ENCODE measurements at places on chromosomes 12 and 14.
A peak's percentile ranks its signal among the peaks of the same experiment; 100 is the strongest.

DNA sequence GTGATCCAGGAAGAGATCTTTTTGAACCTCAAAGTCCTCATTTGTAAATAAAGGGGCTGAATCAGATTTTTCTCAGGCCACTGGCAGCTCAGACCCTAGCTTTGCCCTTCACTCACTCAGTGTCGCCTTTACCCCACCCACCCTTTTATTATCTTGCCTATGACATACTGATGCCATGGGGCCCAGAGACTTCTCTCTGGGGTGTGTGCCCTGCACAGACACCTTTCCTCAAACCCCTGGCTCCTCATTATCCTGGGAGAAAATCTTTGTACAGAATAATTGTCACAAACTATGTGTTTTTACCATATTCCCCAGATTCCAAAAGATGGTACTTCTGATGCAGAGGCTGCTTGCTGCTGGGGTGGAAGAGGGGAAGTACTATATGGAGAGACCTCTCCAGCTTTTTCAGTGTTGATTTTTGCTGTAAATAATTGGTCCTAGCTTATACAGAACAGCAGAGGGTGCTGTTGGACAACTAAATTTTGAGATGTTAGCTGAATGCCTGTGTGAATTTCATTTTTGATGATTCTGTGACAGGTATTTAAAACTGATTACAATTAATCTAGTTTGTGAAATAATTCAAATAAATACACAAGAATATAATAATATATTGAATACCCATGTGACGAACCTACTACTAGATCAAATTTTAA lies 53.9 kb upstream of the DCD start:
- no peak for DNase-seq

DNA sequence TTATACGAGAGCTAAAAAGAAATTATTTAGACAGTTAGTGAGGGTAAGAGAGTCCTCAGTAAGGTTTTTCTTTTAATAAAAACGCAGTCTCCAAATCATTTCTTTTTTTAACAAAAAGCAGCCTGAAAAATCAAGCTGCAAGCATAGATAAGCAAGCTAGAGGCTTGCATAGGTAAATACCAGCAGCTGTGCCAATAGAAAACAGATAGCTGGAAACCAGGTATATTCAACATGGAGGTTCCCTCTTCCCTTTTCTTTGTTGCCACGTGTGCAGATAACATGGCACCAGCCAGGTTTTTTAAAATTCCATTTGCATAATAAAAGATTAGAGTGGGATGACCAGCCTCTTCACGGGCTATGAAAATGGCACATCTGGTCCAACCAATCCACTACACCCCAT lies 6.1 kb upstream of the PRKAB1 start:
- DNase-seq, result no peak

- DNase-seq, result no peak
Measured at GRCh38 chr12:115437061-115437567, 753.1 kb upstream of the TBX3 start.

DNA sequence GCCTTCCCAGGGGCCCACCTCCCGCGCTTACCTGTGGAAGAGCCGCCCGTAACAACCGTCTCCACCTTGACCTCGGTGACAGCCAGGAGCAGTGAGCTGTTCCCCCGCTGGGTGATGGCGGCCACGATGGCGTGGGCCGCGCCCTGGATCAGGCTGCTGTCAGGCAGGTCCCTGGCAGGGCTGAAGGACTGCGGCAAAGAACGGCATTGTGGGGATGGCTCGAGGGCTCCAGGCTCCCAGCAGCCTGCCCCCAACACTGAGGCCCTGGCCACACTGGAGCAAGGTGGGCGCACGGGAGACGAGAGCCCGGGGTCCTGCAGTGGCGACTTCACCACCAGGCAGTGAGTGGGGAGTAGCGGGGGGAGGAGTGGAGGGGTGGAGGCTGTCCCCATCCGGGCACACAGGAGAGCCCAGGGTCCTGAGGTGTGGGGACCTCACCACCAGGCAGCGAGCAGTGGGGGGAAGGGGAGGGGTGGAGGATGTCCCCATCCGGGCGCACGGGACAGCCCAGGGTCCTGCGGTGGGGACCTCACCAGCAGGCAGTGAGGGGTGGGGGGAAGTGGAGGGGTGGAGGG lies 25.0 kb downstream of the JAG2 start:
- DNase-seq, result no peak

- DNase-seq, result no peak
Measured at GRCh38 chr14:92770484-92770883, 22.1 kb upstream of the LGMN start.

- DNase-seq, result no peak
Measured at GRCh38 chr14:105367116-105368031, 31.0 kb upstream of the TEX22 start.

DNA sequence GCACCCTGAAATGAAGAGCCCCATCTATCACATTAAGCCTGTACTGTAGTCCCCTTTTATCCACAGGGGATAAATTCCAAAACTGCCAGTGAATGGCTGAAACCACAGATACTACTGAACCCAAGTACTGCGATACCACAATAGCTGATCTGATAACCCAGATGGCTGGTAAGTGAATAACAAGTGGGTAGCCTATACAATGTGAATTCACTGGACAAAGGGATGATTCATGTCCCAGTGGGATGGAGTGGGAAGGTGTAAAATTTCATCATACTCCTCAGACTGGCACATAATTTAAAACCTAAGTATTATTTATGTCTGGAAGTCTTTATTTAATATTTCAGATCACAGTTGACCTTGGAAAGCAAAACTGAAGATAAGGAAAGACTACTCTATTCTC lies 201.3 kb downstream of the GPHN start:
- DNase-seq, result no peak

GRCh38 chr14:82798276-82798675 lies 1264.6 kb upstream of the SEL1L start:
- no peak for DNase-seq

DNA sequence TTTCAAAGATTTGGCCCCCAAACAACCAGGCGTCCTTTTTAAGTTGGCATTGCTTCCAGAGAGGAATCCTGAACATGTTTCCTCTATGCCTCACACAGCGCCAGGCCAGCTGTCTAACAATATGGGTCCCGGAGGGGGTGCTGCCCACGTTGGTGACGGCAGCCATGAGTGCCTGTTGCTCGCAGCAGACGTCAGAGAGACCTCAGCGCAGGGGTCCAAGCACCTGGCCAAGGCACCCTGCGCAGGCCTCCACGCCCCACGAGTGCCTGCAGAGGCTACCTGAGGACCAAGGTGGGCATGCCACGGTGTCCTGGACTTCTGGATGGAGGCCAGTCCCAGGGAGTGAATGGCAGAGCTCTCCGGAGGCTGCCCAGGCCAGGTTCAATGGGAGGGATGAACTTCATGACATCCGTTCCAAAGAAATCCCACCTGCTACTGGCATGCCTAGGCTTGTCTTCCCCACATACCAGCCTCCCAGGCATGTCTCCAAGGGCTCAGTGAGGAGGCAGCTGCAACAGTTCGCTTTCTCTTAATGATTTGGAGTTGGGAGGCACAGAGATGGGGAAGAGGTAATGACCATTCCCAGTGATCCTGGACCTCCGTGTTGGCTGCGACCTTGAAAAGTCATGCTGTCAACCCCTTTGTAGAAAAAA lies 11.6 kb upstream of the FOXN3 start:
- DNase-seq, result no peak

DNA sequence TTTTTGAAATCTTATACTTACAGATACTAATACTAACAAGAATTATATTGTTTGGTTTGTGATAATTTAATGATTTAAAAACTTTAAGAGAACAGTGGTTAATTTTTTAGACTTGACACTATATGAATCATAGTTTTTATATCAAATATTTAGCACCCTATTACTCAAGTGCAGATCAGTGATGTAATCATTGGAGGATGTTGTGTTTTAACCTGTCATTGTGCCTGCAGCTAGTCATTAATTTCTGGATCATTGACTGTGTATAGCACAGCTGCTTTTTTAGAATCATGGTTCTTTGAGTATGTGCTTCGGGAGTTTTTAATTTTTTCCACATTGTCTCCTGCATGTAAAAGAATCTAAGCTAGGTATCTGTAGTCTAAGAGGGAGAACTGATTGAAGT lies 17.3 kb downstream of the ARID4A start:
- no peak for DNase-seq

DNA sequence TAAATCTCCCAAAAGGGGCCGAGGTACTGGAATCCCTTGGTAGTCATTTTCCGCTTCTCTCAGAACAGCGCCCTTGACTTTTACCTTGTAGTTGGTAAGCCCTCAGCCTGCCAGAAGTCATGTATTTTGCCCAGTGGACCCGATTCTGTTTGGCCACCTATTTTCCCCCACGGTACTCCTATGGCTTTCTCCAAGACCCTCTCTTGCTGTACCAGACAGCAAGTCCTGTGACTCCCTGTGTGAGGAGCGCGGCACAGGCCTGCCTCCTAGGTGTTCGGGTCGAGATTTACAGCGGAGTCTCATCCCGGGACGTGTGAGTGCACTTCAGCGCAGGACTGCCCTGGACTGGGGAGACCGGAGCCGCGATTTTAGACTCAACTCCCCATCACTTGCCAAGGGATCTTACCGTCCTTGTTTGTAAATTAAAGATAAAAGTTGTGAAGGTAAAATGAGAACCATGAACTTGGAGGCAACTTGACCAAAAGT lies 1.1 kb upstream of the MBD6 start:
- no peak for DNase-seq

- no peak for DNase-seq
Measured at GRCh38 chr14:100443603-100444002, 120.5 kb downstream of the SLC25A47 start.

GRCh38 chr14:77965919-77966435 lies 166.1 kb downstream of the ADCK1 start:
- DNase-seq, result no peak

GRCh38 chr14:102419716-102420115 lies 57.0 kb downstream of the TECPR2 start:
- DNase-seq, result no peak

- peak; percentile 73 for DNase-seq
Measured at GRCh38 chr14:68787092-68787992, 5.5 kb downstream of the ZFP36L1 start.

DNA sequence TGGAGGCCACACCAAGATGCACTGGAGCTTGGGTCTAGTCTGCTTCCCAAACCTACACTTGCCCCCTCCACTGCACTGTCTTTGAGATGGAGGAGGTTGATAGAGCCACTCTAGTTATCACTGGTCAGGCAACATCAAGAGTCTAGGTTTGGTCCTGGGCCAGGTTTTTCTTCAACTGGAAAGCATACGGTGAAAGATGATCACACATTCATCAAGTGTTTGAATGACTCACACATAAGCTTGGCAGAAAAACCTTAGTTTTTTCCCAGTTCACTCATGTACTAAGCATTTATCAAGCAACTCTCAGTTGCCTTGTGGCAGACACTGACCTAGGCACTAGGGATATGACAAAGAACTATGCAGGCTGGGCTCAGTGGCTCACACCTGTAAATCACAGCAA lies 84.5 kb downstream of the PLEKHG3 start:
- no peak for DNase-seq

DNA sequence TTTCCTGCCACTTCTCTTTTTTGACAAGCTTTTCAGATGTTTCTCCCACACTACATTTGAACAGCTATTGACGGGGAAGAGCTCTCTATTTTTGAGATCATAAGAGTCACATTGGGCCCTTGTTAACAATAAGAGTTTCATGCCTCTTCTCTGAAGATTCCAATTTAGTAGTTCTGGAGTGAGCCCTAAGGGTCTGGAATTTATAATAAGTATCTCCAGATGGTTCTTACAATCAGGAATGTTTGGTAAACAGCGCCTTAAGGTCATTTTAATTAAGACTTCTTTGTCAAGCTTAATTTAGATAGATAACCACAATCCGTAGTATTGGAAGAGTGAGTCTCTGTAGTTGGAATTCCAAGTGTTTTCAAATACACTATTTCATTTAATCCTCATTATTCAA lies 60.6 kb upstream of the HECTD1 start:
- DNase-seq, result no peak

GRCh38 chr14:36955967-36956366 lies 216.4 kb downstream of the SLC25A21 start:
- DNase-seq, result no peak

DNA sequence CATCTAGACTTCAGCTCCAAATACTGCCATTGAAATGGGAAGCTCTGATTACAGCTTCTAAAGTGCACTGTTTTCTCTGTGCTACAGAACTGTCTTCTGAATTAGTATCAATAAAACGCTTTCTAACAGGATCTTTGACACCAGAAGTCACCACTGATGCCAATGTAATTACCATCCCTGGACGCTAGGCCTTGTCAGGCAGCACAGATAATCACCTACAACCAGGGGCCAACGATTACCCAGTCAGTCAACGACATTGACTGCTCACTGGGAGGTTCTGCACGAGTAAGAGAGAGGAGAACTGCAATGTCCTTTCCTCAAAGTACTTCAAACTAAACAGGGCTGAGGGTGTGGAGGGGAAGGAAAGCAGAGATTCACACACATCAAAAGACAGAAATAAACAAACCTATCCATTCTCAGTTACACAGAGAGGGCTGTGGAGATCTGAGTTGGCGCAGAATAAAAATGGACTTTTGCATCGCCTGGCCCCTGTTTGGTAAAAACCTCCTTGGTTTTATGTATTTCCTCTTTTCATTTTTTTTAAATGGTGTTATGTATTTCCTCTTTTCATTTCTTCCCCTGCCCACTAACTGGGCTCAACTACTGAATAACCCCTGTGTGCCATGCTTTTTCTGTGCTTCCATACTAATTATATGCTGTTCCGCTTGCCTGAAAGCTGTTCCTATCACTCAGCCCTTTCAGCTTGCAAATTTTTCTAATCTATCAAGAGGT lies 492.2 kb downstream of the APAF1 start:
- DNase-seq, result no peak

- no peak for DNase-seq
Measured at GRCh38 chr14:89669193-89669592, 252.2 kb upstream of the FOXN3 start.

GRCh38 chr14:21191261-21191808 lies 35.5 kb upstream of the OR5AU1 start:
- no peak for DNase-seq

GRCh38 chr12:70052931-70053497 lies 190.2 kb upstream of the CNOT2 start:
- DNase-seq, result no peak

DNA sequence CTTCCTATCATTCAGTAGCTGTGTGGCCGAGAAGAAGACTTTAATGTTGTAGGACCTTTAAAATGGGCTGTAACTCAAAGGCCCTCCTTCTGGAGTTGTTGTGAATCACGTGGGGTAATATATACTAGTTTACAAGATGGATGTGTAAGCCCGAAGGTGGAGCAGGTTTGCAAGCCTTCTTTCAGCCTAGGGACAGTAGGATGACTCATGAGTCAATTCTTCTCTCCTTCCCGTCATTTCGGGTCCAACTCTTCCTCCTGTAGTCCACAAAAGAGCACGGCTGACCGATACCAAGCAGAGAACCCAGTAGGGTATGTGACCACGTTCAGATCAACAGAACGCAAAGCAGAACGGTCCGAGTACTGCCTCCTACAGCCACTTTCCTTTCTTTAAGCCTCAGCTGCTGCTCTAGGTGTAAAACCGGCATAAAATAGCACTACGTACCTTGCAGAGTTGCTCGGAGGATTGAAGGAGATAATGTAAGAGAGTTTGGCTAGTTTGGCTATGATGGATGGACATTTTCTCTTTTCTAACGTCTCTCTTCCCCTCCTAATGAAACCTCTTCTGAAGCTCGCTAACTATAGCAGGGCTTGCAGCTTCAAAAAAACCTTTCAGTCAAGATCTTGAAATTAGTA lies 1.3 kb upstream of the RASSF3 start:
- DNase-seq, result no peak

Data from breast epithelium (tissue), 4 donors.